ENCODE measurements at places on chromosomes 3 and 15. TPM values are rescaled to one million over a fixed set of nuclear protein-coding genes. Genes with fewer than 3 reads are reported as not detected.

- no peak for DNase-seq
These were observed 4.0 kb downstream of the VILL start for GRCh38 chr3:37994639-37994972.

- DNase-seq: no peak
These were observed 49.2 kb downstream of the LDHAL6B start for GRCh38 chr15:59255680-59256336.

The SKOR1 gene
- not detected for polyA plus RNA-seq

- no peak for DNase-seq
These were observed 87.5 kb downstream of the ATP2B2 start for GRCh38 chr3:10417847-10418246.

Measured in muscle of arm (tissue), 14 donors.